ENCODE measurements at places on chromosomes 7 and 10.
A peak's percentile ranks its signal among the peaks of the same experiment; 100 is the strongest.

- DNase-seq, result no peak
These were observed 75.0 kb downstream of the ZMYND11 start for GRCh38 chr10:210297-210696.

DNA sequence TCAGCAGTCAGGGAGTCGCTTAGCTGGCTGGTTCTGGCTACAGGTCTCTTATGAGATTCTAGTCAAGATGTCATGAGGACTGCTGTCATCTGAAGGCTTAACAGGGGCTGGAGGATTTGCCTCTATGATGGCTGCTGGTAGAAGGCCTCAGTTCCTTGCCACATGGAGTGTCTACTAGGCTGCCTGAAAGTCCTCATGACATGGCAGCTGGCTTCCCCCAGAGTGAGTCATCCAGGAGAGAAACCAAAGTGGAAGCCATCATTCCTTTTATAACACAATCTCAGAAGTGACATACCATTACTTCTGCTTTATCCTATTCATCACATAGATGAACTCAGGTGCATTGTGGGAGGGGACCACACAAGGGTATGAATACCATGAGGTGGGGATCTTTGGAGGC, 75.1 kb downstream of the EXOC6 start:
- peak; percentile 27 for DNase-seq

GRCh38 chr7:23264916-23265458, 18.4 kb downstream of the GPNMB start:
- DNase-seq, result no peak

- peak; percentile 39 for DNase-seq
These were observed 12.5 kb upstream of the EBLN1 start for GRCh38 chr10:22230158-22230833.

GRCh38 chr7:18268571-18268970, 227.0 kb upstream of the HDAC9 start:
- no peak for DNase-seq

- DNase-seq, result no peak
These were observed 96.3 kb upstream of the ANKRD1 start for GRCh38 chr10:91017198-91017597.

- no peak for DNase-seq
These were observed 227.2 kb downstream of the PLXNA4 start for GRCh38 chr7:132349075-132349474.

DNA sequence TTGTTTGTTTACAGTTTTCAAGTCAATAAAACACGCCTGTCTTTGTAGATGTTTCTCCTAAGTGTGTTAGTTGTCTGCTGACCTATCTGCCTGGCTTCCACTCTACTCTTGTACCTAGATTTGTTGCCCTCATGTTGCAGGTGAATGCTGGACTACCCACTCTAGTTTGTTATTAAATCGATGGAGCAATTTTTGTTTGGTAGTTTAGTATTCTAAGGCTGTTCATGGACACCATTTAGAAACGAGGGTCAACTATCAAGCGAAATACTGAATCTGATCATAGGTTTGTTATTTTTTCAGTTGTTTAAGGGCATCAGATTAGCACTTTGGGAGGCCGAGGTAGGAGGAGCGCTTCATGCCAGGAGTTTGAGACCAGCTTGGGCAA, 29.1 kb upstream of the MKLN1 start:
- DNase-seq, result no peak

DNA sequence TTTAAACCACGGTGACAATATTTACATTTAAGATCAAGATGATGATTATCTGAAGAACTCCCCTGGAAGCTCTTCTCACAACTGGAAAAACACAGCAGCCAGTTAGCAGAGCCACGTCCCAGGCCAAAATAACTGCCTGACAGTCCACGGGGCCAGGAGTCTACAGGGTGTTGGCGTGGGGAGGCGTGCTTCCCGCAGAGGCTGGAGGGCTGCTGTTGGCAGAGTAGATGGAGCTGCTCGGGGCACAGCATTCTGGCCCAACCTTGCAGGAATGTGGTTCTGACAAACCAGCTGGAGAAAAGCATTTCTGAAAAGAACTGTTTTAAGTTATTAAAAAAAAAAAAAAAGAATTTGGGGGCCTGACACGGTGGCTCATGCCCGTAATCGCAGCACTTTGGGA, 177.9 kb downstream of the EBF3 start:
- no peak for DNase-seq

- no peak for DNase-seq
These were observed 1.0 kb upstream of the FAM20C start for GRCh38 chr7:191105-191980.

DNA sequence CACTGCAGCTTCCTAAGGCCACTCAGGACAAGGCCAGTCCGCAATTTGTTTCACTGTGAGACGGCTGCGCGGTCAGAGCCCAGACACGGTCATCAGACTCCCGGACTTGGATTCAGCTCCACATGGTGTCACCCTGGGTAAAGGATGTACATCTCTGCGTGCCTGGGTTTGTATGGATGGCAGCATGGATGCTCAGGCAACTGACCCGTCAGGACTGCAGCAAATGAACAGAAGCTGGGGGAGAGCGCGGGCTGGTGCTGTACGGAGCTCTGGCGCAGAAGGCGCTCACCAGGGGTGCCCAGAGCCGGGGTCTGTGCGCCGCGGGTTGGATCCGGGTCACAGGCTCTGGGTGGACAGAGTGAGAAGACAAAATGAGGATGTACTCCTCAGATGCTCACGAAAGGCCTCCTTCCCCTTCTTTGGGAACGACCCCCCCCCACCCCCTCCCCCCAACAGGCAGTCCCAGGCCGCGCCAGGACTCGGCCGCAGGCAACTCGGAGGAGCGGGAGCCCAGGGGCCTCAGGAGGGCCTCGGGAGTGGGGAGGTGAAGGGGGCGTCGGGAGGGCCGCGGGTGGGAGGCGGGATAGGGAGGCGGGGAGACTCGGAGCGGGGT, 92.4 kb downstream of the CXCL12 start:
- DNase-seq, result no peak

DNA sequence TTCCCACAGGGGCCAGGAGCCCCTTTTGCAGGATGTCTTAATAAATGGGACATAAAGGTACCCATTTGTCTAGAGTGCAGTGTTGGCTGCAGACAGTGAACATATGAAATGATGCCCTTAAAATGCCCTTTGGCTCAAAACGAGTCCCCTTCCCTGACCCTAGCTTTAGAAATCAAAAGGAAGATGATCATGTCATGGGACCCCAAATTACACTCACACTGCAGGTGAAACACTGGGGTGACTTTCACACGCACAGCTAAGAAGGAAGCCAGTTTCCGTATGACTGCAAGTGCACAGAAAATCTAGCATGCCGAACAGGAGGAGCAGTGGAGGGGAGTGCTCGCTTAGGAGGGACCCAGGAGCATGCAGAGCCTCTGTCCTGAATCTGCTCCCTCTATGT, 154.5 kb upstream of the KLF14 start:
- no peak for DNase-seq

- DNase-seq, result peak; percentile 17
These were observed 6.6 kb downstream of the CPA5 start for GRCh38 chr7:130350945-130351790.

- DNase-seq, result no peak
These were observed 124.8 kb upstream of the CCDC6 start for GRCh38 chr10:60031183-60031582.

GRCh38 chr10:112805254-112805590, 144.8 kb upstream of the TCF7L2 start:
- no peak for DNase-seq

All from trophoblast cell (in vitro differentiated cells and primary cell).